ENCODE measurements at places on chromosomes 3 and 15.
A peak's percentile ranks its signal among the peaks of the same experiment; 100 is the strongest.

GRCh38 chr3:188209034-188209433 lies 55.1 kb downstream of the LPP start:
- DNase-seq, result no peak

- no peak for DNase-seq
These were observed 3.2 kb downstream of the LAMP3 start for GRCh38 chr3:183159333-183159732.

GRCh38 chr3:14336749-14337598 lies 65.4 kb upstream of the SLC6A6 start:
- no peak for DNase-seq

GRCh38 chr15:65354835-65355172 lies 23.0 kb downstream of the IGDCC3 start:
- no peak for DNase-seq

GRCh38 chr15:84823282-84823878 lies 6.2 kb downstream of the ALPK3 start:
- no peak for DNase-seq

DNA sequence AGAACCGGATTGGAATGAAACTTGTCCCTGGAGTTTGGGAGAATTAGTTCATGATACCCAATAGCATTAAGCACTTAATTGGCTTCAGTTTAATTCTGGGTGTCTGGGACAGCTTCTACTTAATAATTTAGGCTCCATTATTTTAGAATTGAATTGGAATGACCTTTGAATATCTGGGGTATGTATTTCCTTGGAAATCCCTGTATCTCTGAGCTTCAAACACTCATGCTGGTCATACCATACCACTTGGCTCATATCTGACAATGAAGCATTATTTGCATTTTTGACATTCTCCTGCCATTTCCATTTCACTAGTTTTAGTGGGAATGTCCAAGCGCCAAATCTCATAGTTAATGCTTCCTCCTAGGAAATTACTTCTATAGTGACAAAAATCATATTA lies 393.1 kb downstream of the DIPK2A start:
- DNase-seq, result no peak

GRCh38 chr3:57446318-57446841 lies 97.8 kb downstream of the DNAH12 start:
- no peak for DNase-seq

DNA sequence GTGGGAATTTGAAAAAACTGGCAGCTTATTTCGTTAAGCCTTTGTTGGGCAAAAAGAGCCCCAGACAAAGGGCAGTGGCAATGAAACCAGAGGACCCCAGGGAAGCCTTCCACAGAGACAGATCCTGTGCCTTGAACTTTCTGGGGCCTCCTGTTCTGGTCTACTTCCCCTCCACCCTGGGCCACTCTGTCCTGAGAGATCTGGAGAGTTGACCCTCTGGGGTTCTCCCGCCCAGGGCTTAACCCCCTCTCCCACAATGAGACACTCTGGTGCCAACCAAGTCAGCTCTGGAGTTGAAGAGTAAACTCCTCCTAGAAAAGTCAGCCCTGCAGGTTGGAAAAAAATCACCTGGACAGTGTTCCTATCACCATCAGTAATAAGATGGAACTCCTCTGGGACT lies 20.8 kb downstream of the EHD4 start:
- DNase-seq, result no peak

- peak; percentile 47 for DNase-seq
These were observed 123.3 kb downstream of the XXYLT1 start for GRCh38 chr3:195147649-195148080.

DNA sequence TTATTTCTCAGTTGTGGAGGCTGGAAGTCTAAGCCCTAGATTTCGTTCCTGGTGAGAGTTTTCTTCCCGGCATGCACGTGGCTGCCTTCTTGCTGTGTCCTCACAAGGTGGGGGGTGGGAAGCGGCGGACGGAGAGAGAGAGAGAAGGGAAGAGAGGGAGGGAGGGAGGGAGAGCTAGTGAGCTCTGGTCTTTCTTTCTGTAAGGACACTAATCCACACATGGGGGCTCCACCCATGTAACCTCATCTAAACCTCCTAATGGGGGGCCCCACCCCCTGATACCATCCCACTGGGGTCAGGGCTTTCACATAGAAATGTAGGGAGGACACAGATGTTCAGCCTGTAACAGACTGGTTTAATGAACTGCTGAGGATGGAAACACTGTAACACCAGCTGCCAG lies 7.3 kb downstream of the FBLN2 start:
- DNase-seq, result no peak

- no peak for DNase-seq
These were observed 39.2 kb upstream of the AGBL1 start for GRCh38 chr15:86040356-86041033.

DNA sequence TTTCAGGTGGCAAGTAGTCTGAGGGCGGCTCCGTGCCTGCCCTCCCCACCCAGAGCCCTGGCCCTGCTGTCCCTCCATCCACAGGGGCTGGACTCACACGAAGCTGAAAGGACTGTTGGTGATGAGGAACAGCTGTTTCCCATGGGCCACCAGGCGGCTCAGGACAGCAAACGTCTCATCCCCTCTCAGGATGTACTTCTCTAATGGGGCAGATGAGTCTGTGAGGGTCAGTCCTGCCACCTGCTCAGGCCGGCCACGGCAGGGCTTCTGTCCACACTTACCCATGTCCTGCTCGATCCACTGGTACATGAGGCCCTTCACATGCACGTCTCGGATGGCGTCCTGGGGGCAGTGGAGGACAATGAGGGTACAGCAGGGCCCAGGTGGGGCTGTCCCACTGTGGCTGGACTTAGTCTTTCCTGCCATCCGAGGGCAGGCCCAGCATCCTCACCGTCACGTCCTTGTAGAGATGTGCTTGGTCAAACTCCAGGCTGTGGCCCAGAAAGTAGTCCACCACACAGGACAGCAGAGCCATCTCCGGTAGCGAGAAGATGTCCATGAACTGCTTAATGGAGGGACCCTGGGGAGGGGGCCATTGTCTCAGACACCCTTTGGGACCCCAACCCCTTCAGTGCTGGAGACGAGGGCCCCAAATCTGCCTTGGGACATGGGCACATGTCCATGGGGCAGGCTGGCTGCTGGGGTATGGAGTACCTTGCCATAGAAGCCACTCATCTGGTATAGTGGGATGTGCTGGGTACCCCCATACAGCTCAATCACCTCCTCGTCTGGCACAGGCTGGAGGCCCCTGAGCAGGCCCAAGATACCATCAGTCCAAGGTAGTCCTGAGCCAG lies 5.7 kb downstream of the NT5DC2 start:
- DNase-seq, result peak; percentile 15

- no peak for DNase-seq
These were observed 27.0 kb downstream of the SLC41A3 start for GRCh38 chr3:126056681-126057500.

- DNase-seq, result no peak
These were observed 136.3 kb upstream of the LRRFIP2 start for GRCh38 chr3:37310666-37311050.

Measured in uterus (tissue), 4 donors.